ENCODE measurements at places on chromosomes 5 and 9.
A peak's percentile ranks its signal among the peaks of the same experiment; 100 is the strongest.

DNA sequence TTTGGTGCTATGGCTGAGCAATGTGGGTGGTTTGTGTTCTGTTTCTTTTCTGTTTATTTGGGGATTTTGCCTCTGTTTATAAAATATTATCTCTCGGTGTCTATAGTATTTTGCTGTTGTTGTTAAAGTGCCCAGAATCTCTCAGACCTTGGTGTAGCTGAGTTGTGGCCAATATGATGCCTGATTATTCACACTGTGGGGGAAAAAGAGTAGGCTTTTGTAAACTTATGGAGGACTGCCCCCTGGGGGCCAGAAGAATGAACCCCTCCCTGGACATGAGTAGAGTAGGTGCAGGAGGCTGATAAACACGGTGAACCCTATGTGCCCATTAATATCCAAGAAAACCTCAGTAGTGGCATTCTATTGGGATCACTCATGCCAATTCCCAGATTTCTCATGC, 49.0 kb upstream of the DPYSL3 start:
- peak; percentile 8 for DNase-seq

GRCh38 chr9:126474206-126474765, 139.4 kb upstream of the LMX1B start:
- no peak for DNase-seq

GRCh38 chr9:32866273-32866672, 82.9 kb downstream of the TMEM215 start:
- DNase-seq = no peak

DNA sequence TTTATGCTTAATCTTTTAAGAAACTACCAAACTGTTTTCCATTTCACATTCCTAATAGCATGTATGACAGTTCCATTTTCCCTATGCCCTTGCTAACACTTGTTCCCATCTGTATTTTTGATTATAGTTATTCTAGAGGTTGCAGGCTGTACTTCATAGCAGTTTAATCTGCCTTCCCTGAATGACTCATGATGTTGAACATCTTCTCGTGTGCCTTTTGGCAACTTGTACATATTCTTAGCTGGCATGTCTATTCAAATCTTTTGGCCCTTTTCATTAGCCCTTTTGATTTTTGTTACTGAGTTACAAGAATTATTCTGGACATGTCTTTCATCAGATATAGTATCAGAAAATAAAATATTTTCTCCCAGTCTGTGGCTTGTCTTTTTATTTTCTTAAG, 320.3 kb downstream of the DIRAS2 start:
- no peak for DNase-seq

- DNase-seq = no peak
Observed at GRCh38 chr5:158320178-158320674, 461.3 kb upstream of the CLINT1 start.

DNA sequence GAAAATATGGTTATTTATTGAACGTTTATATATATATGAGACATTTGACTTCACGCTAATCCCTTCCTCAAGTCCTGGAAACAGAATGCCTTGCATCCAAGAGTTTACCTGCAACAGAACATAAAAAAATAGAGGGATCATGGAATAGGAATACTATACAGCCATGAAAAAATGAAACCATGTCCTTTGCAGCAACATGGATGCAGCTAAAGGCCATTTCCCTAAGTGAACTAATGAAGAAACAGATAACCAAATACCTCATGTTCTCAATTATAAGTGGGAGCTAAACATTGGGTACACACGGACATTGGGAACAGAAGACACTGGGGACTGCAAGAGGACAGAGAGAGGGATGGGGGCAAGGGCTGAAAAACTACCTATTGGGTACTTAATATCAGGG, 13.0 kb downstream of the BAAT start:
- no peak for DNase-seq

DNA sequence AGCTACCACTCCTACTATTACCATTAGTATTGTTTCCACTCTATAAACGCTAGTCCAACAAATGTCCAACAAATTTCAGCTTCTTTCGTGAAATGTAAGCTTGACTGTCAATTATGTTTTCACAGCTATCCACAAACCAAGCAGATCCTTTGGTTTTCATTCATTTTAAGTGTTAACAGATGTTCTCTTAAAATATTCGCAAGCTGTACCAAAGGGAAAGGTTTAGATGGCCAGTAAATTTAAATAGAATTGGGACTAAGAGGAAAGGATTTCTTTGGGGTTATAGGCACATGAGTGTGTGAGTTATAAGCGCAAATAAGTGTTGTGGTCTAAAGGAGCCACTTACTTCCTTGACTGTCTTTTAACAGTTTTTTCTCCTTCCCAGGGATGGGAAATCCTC, 136.8 kb upstream of the ADRA1B start:
- DNase-seq = no peak

DNA sequence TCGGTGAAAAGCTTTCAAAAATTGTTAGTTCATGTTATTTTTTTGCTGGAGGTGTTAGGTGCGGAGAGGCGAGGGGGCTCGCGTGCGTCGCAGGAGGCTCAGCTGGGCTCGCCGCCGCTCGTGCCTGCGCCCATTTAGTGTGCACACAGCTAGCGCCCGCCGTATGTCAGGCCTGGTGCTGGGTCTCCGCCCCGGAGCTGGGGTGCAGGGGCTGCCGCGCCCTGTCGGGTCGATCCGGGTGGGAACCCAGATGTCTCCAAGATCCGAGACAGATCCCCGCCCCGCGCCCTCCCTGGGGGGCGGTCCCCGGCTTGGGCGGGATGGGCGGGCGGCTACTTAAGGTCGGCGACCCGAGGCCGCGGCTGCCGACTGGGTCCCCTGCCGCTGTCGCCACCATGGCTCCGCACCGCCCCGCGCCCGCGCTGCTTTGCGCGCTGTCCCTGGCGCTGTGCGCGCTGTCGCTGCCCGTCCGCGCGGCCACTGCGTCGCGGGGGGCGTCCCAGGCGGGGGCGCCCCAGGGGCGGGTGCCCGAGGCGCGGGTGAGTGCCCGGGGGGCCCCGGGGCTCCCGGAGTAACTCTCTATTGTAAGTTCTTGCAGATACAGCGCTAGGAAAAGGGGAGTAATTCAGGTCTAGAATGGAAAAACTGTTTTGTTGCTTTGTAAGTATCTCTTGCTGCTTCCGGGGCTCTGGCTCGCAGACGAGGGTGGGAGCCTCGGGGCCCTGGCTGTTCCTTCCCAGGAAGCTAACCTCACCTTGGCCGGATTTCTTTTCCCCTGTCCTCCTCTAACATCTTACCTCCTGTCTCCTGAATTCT, 31.7 kb downstream of the GSN start:
- DNase-seq = peak; percentile 11

DNA sequence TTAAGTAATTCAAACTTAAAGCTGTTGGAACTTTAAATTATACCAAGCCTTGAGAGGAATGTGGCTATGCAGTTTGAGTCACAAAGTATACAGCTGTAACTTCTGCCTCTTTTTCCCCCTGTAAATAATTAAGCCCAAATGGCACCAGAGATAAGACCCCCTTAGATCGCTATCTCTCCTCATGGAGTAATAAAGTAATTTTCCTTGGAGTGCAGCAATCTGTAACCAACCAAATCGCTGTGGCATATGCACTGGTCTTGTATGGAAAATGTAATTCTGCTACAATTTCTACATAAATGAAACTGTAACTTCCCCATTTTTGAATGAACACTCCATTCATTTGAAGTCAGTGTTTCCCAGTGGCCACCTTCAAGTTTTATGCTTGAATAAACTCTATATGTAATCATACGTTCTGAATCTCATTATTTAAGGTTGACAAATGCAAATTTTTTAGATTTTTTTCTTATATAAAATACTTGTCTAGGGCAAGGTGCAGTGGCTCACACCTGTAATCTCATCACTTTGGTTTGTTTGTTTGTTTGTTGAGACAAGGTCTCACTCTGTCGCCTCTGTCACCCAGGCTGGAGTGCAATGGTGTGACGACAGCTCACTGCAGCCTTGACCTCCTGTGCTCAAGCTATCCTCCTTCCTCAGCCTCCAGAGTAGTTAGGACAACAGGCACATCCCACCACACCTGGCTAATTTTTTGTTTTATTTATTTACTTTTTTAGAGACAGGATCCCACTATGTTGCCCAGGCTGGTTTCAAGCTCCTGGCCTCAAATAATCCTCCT, 12.3 kb downstream of the SUSD1 start:
- DNase-seq = no peak

Measured in CD4-positive, alpha-beta T cell (primary cell).